ENCODE measurements at places on chromosomes 7 and 10.

DNA sequence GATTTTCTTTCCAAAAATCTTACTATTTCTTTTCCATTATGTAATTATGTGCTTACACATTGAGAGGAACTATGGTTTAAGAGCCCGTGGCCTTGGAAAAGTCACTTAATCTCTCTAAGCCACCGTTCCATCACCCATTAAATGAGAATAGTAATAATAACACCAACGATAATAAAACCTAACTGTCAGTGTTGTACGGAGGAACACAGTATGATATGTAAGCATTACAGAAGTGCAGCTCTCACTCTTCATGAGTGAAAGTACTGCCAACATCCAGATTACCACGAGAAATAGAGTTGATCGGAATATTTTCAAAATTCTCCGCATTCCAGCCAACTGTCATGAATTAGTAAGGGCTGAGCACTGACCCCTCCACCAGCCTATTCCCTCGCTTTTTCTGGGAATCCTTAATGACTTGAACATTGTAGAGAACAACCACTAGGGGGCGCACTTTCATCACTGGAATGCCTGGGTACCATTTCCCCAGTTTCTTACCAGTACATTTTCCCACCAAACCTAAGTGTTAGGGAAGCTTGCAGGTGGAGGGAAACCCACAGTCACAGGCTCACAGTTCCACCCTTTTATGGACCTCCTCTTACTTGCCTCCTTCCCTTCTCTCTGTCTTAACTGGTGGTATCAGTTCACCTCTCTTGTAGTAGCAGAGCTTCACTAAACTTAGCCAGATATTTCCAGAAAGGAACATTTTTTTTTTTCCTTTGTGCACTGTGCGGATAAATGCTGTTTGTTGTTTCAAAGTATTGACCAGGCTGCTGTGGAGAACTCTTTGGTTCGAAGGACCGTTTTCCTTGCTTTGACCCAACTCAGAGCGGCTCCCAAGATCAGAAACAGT lies 27.8 kb downstream of the NKX2-3 start:
- no peak overlapping the region for H3K4me3 ChIP-seq
- DNase-seq = no peak
- peaks cover 5% of the 10 kb centered on the region for H3K27me3 ChIP-seq

DNA sequence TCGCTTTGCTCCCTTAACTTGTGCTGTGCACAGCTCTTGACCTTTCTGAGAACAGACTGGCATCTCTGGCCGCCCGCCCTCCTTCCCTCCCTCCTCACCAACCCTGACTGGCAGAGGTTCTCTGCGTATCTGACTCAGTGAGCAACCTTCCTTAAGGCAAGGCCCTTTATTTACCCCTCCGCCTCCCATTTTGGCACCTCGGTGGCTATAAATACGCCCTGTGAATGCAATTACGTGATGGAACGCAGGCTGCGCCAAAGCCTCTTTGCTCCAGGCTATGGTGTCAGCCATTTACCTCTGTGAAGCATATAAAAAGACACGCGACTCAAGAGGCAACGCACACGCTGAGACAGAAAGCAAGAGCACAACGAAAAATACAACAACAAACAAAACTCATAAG lies 764.3 kb downstream of the SUGCT start:
- no peak for DNase-seq
- H3K36me3 ChIP-seq = no peaks in the 10 kb centered on the region
- H3K4me3 ChIP-seq = no peak overlapping the region
- H3K27ac ChIP-seq = no peak overlapping the region
- no peaks in the 10 kb centered on the region for H3K4me1 ChIP-seq

- H3K36me3 ChIP-seq = no peaks in the 10 kb centered on the region
- no peaks in the 10 kb centered on the region for H3K4me1 ChIP-seq
- no peak overlapping the region for H3K27ac ChIP-seq
Measured at GRCh38 chr7:132697003-132697402, 120.7 kb upstream of the PLXNA4 start.

- no peak overlapping the region for H3K4me3 ChIP-seq
- H3K27me3 ChIP-seq = no peaks in the 10 kb centered on the region
- H3K27ac ChIP-seq = no peak overlapping the region
- H3K4me1 ChIP-seq = no peaks in the 10 kb centered on the region
Measured at GRCh38 chr10:10617686-10618085, 400.0 kb upstream of the CELF2 start.

DNA sequence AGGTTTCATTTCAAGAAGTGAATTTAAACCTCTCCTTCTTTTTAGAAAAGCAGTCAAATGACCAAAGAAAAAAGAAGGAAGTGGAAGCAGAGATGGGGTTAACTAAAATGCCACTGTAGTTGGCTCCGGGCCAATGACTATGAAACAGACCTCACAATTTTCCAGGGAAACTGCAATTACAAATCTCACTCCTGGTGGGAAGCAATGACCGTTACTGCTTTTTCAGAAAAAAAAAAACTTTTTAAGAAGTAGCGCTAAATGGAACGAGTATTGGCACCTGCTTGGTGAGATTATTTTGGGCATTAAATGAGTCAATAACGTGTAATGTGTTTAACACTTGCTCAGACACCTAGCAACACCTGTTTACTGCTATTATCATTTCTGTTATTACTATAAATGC lies 1.2 kb downstream of the SFRP4 start:
- H3K4me3 ChIP-seq = no peak overlapping the region
- H3K27me3 ChIP-seq = peaks cover 47% of the 10 kb centered on the region
- no peak for DNase-seq
- H3K4me1 ChIP-seq = peaks cover 25% of the 10 kb centered on the region
- H3K36me3 ChIP-seq = no peaks in the 10 kb centered on the region

GRCh38 chr10:128186959-128187787 lies 61.0 kb upstream of the MKI67 start:
- peaks cover 14% of the 10 kb centered on the region for H3K27me3 ChIP-seq
- H3K4me1 ChIP-seq = no peaks in the 10 kb centered on the region
- peaks cover 1% of the 10 kb centered on the region for H3K36me3 ChIP-seq
- no peak overlapping the region for H3K4me3 ChIP-seq
- DNase-seq = no peak
